ENCODE measurements at places on chromosomes 7 and 10.
A peak's percentile ranks its signal among the peaks of the same experiment; 100 is the strongest.

GRCh38 chr7:92584953-92585352, 5.2 kb downstream of the FAM133B start:
- no peak for DNase-seq

DNA sequence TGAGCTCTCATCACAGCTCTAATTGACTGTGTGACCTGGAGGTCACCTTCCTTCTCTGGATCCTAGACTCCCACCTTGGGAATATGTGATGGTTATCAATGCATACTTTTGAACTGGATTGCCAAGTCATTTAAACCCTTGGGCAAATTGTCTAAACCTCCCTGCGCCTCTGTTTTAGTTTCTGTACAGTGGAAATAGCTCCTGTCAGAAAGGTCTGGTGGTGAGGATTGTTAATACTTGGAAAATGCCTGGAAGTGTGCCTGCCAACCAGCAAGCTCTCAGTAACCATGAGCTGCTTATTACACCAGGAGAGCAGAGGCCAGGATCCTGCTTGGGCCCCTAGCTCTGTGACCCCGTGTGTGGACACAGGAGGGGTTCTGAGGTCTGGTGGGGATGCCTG, 108.7 kb upstream of the PPIF start:
- DNase-seq = no peak

DNA sequence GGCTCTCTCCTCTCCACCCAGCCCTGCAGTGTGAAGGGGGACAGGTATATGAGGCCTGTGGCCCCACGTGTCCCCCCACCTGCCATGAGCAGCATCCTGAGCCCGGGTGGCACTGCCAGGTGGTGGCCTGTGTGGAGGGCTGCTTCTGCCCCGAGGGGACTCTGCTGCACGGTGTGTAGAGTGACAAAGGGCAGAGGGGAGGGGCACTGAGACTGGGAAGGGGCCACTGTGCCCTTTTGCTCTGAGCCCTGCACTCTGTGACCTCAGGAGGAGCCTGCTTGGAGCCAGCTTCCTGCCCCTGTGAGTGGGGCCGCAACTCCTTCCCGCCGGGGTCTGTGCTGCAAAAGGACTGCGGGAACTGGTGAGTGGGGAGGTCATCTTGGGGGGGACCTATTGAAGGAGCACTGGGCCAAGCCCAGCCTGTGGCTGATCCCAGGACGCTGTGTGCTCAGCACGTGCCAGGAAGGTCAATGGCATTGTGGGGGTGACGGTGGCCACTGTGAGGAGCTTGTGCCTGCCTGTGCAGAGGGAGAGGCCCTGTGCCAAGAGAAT, 15.0 kb upstream of the ZNF467 start:
- no peak for DNase-seq

GRCh38 chr10:80407812-80408241, 524 bp upstream of the PRXL2A start:
- DNase-seq = peak; percentile 47

DNA sequence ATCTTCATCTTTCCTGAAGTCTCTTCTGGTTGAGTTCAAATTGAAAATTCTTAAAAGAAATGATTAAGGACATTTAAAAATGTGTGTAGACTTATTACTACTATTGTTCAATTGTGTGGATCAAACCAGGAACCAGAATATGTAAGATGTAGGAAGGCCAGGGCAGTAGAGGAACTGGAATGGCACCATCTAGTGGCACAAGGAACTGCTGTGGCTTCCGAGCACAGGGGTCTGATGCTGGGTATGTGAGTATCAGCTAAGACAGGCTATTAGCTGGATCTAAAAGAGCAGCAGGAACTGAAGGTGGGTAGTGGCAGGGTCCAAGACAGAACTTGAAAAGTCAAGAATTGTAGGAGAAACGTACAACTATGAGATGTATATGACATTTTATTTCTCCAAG, 247.3 kb downstream of the SEMA3A start:
- peak; percentile 22 for DNase-seq

- DNase-seq = no peak
Observed at GRCh38 chr10:46251857-46252847, 34.6 kb upstream of the ANTXRL start.

DNA sequence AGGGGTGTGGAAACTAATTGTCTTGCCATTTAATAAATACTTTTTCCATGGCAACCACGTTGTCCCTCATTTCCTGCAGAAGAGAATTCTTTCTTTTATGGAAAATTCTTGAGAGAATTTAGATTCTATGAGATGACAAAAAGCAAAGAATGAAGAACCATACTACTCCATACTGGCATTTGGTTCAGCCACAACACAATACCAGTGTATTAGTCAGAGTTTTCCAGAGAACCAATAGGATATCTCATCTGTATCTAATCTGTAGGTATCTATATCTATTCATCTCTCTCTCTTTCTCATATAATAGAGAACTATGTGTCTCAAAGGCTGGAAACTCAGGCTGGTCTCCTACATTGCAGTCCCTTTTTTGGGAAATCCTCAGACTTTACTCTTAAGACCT, 44.6 kb upstream of the NAMPT start:
- no peak for DNase-seq

GRCh38 chr7:130234078-130234477, 26.4 kb downstream of the SSMEM1 start:
- DNase-seq = no peak

GRCh38 chr7:20350518-20350951, 19.8 kb downstream of the ITGB8 start:
- DNase-seq = no peak

DNA sequence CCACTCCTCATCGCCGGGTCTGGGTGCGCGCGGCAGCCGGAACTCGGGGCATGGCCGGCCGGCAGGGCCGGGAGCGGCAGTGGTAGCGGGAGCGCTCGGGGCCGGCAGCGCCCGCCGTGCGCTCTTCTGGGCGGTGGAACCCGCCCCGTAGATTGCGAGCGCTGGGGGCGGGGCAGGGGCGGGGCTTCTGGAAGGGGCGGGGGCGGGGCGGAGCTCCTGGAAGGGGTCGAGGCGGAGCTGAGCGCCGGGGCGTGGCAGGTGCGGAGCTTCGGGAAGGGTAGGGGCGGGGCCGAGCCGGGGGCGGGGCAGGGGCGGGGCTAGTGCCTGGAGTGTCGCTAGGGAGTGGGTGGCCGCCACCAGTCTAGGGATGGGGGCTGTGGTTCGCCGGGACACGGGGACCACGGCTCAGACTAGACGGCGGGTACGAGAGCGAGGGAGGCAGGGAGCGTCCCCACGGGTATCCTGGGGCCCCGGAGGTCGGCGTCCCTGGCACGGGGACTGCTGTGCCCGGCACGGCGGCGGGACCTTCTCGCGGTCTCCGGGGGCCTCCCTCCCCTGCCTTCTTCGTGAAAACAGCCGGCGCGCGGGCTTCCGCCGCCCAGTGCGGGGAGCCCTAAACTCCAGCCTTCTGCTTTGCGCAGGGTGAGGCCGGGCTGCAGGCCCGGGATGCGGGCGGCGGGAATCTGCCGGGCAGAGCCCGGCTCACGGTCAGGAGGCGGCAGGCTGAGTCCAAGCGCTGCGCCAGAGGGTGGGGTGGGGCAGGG, at the start of gene STK32C:
TSS of gene STK32C (minus strand) at position 128 of the 764 bp plus-strand sequence. CDS start at position 11, 117 bp downstream.
- DNase-seq = peak; percentile 85

- no peak for DNase-seq
Observed at GRCh38 chr10:33010132-33011037, 52.4 kb upstream of the ITGB1 start.

DNA sequence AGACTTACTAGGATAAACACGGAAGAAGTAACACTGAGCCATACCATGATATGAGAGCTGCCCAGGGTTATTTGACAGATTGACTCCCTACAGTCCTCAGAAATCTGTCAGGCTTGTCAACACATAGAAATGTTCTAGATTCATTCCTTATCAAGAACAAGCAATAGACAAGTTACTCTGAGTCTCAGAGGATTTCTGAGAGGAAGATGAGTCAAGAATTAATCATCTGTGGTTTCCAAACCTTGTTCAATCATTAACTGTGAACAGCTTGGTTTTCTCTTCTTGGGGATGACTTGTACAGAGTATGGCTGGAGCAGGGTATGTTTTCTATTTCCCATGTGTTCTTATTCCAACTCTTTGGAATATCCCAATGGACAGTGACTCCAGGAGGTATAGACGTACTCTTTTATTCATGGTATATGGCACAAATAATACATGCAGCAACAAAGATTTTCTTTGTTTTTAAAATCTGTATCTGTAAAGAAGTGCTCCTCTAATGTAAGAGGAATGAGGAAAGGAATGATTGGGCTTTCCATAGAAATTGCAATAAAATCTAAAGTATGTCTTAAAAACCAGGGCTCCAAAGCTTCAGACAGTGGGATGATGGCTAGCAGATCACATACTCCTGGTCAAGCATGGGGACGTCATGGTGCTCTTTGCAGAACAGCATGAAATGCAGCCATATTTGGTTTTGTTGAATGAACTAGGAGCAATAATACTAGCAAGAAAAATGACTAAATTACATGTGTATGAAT, 11.9 kb upstream of the SFR1 start:
- DNase-seq = no peak

Data from NCI-H345 (cell line).